Daoy (cell line): ENCODE measurements at places on chromosomes 2 and 18.

GRCh38 chr2:113157118-113157896, 16.5 kb upstream of the PSD4 start:
- DNase-seq, result peak; percentile 35

GRCh38 chr18:12867441-12868123, 16.5 kb downstream of the PTPN2 start:
- no peak for DNase-seq

DNA sequence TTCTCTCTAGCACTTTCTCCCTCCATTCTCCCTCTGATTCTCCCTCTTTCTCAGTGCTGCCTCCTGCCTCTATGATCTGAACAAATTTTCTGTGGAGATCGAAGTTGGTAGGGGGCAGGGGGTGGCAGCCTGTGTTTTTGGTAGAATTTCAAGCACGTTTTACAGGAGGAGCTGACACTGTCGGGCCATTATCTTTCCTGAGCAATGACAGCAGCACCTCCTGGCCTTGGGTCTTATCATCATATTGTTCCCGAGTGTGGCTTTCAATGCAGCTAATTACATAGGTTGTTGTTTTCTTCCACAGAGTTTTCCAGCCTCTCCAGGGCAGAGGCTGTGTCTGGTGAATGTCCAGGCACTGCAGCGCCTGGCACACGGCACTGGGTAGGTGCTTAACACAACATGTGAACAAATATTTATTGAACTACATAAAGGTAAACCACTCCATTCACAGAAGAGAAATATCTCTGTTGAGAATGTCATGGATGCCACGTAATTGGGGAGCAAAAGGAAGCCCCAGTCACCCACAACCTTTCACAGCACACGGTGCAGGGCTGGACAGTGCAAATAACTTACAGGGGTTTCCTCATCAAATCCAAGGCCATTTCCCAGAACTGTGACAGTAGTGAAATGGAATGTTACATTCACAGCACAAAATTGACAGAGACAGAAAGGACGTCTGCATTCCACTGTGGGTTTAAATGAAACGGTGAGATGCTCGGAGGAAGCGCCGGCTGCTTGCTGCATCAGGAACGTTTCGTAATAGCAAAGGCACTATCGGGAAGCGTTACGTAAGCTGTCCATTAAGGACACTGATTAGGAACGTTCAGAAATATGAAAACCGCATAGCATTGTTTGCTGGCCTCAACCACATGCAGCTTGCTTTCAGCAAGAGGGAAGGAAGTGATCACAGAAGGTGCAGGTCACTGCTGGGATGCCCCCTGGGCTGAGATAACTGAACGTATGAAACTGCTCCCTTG, 6.5 kb upstream of the KCNG2 start:
- DNase-seq, result peak; percentile 35

DNA sequence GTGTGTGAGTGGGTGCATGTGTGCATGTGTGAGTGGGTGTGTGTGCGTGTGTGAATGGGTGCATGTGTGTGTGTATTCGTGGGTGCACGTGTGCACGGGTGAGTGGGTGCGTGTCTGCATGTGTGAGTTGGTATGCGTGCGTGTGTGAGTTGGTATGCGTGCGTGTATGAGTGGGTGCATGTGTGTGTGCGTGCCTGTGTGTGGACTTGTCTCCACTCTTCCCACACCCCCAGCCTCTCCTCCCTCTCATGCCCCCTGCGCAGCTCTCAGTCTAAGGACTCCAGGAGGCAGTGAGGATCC, 5.1 kb upstream of the OTOF start:
- no peak for DNase-seq

DNA sequence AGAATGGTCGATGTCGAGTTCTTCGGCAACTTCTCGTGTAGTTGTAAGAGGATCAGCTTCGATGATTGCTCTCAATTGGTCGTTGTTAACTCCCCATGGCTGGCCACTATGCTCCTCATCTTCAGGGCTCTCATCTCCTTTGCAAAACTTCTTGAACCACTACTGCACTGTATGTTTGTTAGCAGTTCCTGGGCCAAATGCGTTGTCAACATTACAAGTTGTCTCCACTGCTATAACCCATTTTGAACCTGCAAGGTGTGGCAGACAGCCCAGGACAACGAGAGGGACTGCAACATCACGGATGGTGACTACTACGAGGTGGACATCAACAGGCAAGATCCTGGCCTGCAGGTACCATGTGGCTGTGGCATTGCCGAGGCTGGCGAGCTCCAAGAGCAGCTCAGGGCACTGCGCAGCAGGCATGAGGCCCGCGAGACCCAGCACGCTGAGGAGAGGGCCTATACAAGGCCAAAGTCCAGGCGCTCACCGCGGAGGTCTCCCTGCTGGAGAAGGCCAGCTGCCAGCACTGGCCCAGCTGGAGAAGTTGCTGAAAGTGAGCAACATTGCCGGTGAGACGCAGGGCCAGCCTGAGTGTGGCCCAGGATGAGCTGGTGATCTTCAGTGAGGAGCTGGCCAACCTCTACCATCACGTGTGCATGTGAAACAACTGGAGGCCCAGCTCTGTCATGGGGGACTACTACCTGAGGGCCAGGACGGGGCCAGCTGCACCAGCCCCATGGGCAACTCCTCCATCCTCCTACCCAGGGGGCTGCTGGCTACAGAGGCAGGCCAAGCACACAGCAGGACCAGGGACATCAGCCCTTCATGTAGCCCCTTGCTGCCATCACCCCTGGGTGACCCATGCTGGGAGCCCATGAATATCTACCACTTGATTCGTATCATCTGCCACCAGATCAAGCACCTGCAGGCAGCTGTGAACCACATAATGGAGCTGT, 20.2 kb downstream of the CLK1 start:
- no peak for DNase-seq

- DNase-seq, result no peak
Observed at GRCh38 chr2:133209325-133209724, 358.9 kb downstream of the NCKAP5 start.

DNA sequence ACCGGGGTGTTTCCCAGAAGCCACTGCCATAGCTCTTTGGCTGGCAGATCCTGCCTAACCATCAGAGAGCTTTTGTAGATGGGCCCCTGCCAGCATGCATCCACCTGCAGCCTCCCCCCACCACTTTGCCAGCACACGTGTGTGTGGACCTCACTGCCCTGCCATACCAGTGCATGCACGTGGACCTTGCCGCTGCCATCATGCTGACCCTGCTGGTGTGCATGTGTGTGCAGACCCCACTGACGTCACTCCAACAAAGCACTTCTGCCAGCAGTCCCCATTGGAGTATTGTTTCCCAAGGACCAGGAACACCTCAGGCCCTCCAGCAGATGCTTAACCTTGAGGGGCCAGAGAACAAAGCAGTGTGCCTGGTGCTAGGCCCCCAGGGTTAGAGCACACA, 71.4 kb downstream of the STRADB start:
- DNase-seq, result no peak

GRCh38 chr18:24051031-24051947, 36.7 kb downstream of the TTC39C start:
- no peak for DNase-seq

DNA sequence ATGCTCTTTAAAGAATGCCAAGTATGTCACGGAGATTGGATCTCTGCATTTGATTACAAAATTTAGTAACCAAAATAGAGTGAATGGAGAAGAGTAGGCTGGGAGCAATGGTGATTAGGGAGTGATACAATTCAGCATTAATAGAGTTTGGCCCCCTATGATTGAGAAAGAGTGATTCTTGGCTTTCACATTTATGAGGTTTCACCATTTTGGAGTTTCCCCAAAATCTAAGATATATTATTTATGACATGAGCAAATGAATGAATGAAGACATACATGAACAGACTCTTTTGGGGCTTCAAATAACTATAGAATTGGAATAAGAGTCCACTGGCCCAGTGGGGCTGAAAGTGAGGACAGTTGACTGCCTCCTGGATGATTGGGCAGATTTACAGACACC, 255.2 kb downstream of the LPIN1 start:
- no peak for DNase-seq

DNA sequence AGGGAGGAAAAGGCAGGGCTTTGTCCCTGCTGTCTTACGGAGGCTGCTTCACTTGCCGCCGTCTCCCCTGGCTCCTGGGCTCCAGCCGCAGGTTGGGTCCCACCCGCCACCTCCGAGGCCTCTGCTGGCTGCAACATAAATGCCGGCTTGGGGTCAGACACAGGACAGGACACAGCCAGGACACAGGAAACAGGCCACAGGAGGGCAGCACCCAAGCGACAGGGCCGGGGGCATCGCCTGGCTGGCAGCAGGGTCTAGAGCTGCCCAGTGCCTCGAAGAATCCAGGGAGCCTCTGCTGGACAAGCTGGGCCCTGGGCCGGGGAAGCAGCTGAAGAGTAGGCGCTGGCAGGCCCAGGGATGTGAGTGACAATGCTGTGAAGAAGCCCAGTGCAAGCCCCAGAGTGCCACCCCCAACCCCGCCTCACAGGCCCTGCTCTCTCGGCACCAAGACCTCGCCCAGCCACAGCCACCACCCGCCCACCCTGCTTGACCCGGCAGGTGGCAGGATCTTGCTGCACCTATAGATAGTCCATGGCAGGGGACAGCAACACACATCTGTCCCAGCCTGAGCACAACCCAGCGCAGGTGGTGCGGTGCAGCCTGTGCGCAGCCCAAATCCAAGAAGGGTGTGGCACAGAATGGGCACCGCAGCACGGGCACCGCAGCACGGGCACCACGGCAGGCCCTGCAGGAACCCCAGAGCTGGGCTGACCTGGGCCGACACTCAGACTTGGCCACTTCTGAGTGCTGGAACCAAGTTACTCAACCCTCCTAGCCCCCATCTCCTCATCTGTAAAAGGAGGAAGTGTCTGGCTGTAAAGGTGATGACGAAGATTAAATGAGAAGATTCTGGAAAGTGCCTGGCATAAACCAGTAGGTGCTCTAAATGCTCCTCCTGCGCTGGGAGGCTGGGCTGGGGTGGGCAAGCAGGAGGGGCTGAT, 55.6 kb downstream of the BIN1 start:
- DNase-seq, result no peak

GRCh38 chr18:54867131-54867530, 38.9 kb downstream of the RAB27B start:
- no peak for DNase-seq

DNA sequence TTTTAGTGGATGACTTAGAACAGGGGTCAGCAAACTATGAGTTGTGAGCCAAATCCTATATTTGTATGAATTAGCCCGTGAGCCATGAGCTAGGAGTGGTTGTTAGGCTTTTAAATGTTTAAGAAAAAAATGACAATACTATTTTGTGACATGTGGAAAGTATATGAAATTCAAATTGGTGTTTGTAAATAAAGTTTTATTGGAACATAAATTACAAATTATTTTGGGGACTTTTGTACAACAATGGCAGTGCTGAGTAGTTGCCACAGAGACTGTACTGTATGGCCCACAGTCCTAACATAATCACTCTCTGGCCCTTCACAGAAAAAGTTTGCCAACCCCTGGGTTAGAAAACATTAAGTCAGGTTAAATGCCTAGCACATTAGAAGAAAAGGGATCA, 26.1 kb downstream of the ADNP2 start:
- DNase-seq, result no peak

DNA sequence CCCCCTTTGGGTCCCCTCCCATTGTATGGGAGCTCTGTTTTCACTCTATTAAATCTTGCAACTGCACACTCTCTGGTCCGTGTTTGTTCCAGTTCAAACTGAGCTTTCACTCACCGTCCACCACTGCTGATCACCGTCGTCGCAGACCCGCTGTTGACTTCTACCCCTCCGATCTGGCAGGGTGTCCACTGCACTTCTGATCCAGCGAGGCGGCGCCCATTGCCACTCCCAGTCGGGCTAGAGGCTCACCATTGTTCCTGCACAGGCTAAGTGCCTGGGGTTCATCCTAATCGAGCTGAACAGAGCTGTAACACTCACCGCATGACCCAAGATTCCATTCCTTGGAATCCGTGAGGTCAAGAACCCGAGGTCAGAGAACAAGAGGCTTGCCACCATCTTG, 11.0 kb upstream of the CHAC2 start:
- no peak for DNase-seq

- peak; percentile 93 for DNase-seq
Observed at GRCh38 chr2:223725494-223725893, 111.9 kb downstream of the AP1S3 start.

- no peak for DNase-seq
Observed at GRCh38 chr2:207502577-207503198, 27.1 kb upstream of the CREB1 start.

DNA sequence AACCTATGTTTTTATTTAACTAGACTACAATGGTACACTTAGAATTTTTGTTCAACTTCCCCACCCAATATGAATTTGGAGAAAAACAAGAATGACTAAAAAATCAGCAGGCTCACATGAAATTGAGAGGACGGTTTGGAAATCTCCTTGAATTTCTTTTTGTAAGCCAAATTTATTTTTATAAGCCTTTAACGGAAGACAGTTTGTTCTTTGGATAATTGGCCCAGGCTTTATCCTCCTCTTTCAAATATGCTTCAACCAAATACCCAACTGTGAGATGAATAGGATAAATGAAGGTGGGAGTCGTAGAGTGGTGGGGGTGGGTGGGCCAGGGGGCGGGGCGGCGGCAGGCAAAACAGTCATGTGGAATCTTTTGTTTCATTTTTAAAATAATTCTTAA, 60.6 kb downstream of the FMNL2 start:
- DNase-seq, result no peak

- no peak for DNase-seq
Observed at GRCh38 chr18:31077878-31078277, 24.3 kb downstream of the DSC2 start.

DNA sequence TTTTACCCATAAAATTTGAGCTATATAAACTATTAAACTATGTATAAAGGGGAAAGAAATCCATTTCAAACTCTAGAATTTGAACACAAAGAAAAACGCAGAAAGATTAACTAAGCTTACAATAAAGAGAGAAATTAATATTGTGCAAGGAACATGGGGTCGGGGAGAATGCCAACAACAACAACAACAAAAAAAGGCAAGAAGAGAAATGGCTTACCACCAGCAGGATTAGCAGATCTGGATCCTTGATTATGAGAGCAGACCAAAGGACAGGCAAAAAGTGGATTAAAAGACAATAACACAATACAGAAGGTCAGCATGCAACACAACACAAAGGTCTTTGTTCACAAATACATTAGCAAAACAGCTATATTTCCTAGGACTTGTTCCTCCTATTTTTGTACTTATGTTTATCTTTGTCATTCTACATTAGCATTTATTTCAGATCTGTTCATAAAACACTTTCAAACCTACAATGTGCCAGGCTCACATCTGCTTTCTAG, 103.4 kb upstream of the RNU4ATAC start:
- DNase-seq, result no peak

DNA sequence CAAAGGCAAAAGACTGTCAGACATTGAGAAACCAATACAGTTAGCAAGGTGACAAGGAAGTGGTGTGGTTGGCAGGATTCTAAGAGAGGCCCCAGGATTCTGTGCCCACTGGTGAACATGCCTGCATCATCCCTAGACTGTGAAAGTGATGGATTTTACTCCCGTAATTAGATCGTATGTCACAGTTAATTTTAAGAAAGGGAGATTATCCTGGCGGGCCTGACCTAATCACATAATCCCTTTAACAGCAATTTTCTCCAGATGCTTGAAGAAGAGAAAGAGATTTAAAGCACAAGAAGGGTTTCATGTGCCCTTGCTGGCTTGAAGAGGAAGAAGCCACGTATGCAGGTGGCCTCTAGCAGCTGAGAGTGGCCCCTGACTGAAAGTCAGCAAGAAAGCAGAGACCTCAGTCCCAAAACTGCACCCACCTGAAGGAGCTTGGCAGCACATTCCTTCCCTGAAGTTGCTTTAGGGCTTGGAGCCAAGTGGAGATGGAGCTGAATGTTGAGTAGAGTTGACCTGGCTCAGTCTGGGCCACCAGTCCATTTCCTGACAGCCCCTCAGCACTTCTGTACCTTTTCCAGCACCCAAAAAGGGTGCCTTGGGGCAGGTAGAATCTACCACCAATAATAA, 49.1 kb downstream of the GTF3C3 start:
- no peak for DNase-seq

GRCh38 chr18:75376004-75376403, 51.5 kb downstream of the SMIM21 start:
- peak; percentile 43 for DNase-seq
